ENCODE measurements at places on chromosomes 2 and 18.
A peak's percentile ranks its signal among the peaks of the same experiment; 100 is the strongest.

GRCh38 chr2:153072813-153073212 lies 354.4 kb downstream of the ARL6IP6 start:
- DNase-seq: no peak

- DNase-seq: no peak
Measured at GRCh38 chr2:68448671-68449653, 18.1 kb downstream of the FBXO48 start.

DNA sequence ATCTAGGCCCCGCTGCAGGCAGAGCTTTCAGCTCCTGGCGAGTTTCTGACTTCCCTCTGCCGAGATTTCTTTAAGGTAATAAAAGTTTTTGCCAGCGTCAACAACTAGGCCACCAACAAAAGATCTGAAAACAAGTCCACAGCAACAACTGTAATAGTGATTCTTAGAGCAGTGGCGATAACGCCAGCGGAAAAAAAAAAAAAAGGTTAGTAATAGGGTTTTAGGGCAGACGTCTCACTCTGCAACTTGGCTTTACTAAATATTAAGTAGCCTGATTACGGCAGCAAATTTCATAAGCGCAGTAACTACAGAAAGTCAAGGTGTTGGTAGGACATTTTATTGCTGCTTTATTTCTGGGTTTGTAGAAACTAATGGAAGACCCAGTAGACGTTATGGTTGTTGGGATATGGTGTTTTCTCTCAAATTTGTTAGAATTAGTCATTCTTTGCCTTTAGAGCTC lies 481 bp downstream of the SLC30A6 start:
- no peak for DNase-seq

- no peak for DNase-seq
Measured at GRCh38 chr2:196275646-196276352, 104.4 kb upstream of the STK17B start.

- no peak for DNase-seq
Measured at GRCh38 chr2:217000406-217000805, 140.5 kb upstream of the TNP1 start.

GRCh38 chr2:160584972-160585494 lies 91.4 kb upstream of the RBMS1 start:
- no peak for DNase-seq

- peak; percentile 79 for DNase-seq
Measured at GRCh38 chr2:43127208-43127940, 99.0 kb downstream of the ZFP36L2 start.

DNA sequence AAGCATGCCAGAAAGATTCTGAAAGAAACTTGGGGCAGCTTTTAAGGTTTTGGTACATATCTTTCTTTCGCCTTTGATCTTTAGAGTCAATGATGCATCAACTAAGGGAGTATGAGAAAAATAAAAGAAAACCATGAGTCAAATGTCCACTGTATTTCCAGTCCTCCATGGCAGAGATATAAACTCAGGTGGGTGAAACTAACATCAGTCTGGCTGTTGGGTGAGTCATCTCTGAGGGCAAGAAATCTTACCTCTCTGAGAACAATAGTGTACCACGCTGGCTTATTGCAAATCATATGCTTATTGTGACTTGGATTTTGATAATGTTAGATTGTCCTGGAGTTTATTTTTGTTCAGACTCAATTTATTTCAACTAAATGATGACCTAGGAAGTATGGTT lies 521.0 kb downstream of the PLCL1 start:
- DNase-seq: no peak

- DNase-seq: no peak
Measured at GRCh38 chr2:132721938-132722337, 51.9 kb upstream of the LYPD1 start.

GRCh38 chr2:188848887-188849435 lies 125.2 kb upstream of the COL3A1 start:
- no peak for DNase-seq

GRCh38 chr2:42128721-42129486 lies 40.2 kb upstream of the EML4 start:
- DNase-seq: no peak

GRCh38 chr18:78804206-78805030 lies 175.2 kb upstream of the SALL3 start:
- DNase-seq: no peak

DNA sequence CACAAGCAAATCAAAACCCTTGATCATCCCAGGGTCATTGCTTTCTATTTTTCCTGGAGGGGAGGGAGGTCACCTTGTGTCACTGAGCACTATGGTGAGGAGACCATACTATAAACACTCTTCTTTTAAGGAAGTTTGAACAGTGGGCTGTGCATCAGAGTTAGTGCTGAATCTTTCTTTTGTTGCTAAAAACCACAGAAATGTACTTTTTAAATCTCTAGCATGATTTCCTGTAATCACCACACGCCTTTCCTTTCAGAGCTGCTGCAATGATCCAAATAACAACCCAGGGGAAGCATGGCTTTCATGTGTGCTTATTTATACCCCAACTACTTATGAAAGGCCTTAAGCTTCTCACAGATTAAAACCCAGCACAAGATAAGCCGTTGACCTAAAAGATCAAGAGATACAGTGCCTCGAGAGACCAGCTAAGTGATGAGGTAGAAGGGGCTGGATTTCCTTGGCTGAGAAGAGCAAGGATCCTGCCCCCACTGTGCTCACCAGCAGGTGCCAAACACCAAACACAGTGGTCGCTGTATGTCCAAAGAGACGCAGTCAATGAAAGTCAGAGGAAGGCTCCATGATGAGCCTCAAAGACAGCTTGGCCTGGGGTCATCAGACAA lies 34.7 kb downstream of the TRABD2A start:
- DNase-seq: no peak

- no peak for DNase-seq
Measured at GRCh38 chr2:3527886-3528785, 8.8 kb upstream of the ADI1 start.

DNA sequence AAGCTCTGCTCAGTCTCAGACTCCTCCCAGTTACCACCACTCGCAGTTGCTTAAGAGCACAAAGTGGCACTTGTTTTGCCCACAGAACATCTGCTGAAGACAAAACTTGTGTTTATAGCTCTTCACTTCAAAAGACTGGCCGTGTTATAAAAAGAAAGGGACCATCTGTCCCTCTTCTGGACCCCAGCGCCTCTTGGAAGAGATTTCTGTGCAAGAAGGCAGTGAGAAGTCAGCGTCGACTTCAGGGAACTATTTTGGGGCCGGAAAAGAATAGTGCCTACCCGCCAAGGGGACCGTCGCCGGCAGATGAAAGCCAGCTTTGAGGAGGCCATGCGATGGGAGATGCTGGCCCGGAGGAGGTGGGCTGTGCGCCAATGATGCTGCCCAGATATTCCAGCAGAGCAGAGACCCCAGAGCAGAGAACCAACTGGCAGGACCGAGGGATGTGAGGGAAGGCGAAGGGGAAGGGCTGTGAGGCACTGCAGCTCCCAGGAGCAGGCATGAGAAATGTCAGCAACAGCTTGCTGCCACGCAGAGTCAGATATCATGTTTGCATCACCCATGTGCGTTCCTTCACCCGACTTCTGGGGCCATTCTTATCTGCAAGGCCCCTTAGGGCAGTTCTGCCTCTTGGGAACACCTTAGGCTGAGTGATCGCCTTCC lies 270.9 kb downstream of the ATAD2B start:
- no peak for DNase-seq

GRCh38 chr18:26702086-26702485 lies 153.7 kb upstream of the KCTD1 start:
- no peak for DNase-seq

- no peak for DNase-seq
Measured at GRCh38 chr2:11018651-11019185, 107.0 kb downstream of the KCNF1 start.

GRCh38 chr2:105653302-105653701 lies 91.4 kb upstream of the NCK2 start:
- no peak for DNase-seq

GRCh38 chr2:180990794-180991193 lies 10.4 kb downstream of the UBE2E3 start:
- no peak for DNase-seq

DNA sequence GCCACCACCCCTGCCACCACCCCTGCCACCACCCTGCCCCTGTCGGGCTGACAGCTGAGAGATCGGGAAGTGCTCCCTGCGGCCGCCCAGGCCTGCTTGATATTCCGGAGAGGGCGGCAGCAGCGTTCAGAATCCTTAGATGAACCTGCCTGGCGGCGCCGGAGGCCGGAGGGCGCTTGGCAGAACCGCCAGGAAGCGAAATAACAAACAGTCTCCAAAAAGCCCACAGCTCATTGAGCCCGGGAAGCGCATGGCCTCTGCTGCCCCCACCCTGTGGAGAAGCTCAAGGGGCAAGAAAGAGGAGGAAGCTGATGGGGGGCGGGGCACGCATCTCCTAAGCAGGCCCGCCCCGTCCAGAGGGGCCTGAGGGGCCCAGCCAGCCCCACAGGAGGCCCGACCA lies 92.2 kb upstream of the MBOAT2 start:
- DNase-seq: no peak

DNA sequence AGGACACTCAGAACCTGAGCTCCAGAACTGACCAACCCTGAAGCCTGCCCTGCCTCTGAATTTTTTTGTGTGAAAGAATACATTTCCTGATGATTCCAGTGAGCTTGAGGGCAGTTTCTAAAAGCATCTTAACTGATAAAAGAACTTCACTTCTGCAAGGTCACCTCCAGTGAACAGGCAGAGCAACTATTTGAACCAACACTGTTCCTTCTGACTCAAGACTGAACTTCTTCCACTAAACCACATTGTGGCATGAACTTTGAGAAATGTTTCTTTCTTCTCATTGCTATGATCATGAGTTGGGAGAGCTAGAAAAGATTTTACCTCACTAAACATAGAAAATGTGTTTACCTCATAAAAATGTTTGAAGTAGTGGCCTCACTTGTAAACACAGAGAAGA lies 83.8 kb upstream of the SERTAD2 start:
- no peak for DNase-seq

DNA sequence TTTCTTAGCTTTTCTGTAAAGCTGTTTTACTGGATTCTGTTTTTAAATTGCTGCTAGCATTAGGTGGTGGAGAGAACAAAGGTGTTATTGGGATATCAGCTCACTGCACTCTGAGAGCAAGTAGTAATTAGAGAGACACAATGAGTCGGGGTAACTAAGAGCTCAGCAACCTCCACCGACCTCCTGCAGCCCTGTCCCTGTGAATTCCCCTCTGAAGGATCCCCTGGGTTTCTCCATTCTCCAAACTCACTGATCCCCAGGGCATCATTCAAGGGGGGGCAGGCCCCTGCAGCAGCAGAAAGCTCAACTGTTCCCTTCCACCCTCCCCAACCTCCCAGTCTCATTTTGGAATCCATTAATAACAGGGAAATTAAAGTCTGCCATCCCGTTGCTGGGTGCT lies 73.0 kb downstream of the MTCL1 start:
- no peak for DNase-seq

DNA sequence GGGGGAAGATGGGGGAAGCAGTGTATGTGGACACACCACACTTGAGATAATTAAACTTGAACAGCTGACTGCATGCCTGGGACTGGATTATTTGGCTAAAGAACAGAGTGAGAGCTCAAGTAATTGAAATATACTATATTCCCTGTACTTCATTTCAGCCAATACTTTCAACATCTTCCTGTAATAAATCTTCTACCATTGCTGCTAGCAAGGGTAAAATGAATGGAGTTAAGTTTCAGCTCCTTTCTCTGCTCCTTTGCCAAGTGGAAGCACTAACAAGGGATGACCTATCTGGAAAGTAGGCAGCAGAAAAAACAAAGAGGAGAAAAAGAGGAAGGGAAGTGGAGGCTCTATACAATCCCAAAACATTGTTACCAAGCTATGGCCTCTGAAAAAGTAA lies 50.9 kb downstream of the MMADHC start:
- DNase-seq: no peak

- peak; percentile 39 for DNase-seq
Measured at GRCh38 chr2:46306330-46306751, 9.1 kb downstream of the EPAS1 start.

DNA sequence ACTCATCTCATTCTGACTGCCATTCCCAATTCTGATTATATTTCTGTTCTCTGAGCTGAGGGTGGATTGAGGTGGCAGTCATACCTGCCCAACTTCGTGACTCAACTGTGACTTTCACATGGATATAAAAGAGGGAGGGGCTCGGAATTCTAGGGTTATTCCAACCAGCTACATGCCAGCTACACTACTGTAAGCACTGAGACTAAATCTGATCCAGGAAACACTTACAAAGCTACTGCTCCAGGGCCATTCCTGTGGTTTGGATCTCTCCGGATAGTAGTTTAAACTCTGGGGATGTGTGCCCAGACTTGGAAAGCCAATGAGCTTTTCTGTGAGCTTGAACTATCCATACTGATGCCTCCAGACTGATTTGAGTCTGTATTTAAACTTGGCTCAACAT lies 7.9 kb downstream of the MAP2 start:
- DNase-seq: no peak

- DNase-seq: no peak
Measured at GRCh38 chr2:160336635-160337034, 136.6 kb upstream of the ITGB6 start.

GRCh38 chr2:119414894-119415293 lies 16.8 kb upstream of the TMEM37 start:
- DNase-seq: no peak

DNA sequence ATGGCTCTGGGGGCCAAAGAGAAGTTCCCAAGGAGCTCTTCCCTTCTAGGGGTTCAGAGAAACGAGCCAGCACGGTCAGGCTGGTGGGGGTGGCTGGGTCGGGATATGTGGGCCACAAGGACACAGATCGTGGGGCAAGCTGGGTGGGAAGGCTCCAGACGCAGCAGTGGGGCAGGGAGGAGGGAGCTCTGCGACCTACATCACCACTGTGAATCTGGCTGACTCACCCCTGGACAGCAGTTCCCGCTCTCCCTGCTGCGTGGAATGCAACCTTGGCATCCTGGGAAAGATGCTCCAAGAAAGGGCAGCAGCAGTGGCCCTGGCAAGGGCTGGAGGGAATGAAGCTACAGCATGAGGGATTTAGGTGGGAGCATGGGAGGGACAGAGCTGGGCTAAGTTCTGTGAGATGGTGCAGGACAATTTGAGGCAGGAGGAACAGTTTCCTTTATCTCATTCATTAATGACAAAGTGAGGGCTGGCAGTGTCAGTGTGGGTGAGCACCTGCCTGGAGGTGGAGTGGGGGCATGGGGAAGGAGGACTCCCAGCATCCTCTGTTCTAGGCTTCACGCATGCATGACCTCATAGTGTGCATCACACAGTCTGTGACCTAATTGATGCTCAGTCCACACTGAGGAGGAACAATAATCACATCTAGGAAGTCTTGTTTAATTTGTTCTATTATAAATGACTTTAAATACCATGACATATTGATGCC lies 25.0 kb downstream of the CELF4 start:
- no peak for DNase-seq
